ENCODE measurements at places on chromosomes 4 and X. TPM values are rescaled to one million over a fixed set of nuclear protein-coding genes. Genes with fewer than 3 reads are reported as not detected.
A peak's percentile ranks its signal among the peaks of the same experiment; 100 is the strongest.

Gene ATP10D
- 55.6 TPM for total RNA-seq

DNA sequence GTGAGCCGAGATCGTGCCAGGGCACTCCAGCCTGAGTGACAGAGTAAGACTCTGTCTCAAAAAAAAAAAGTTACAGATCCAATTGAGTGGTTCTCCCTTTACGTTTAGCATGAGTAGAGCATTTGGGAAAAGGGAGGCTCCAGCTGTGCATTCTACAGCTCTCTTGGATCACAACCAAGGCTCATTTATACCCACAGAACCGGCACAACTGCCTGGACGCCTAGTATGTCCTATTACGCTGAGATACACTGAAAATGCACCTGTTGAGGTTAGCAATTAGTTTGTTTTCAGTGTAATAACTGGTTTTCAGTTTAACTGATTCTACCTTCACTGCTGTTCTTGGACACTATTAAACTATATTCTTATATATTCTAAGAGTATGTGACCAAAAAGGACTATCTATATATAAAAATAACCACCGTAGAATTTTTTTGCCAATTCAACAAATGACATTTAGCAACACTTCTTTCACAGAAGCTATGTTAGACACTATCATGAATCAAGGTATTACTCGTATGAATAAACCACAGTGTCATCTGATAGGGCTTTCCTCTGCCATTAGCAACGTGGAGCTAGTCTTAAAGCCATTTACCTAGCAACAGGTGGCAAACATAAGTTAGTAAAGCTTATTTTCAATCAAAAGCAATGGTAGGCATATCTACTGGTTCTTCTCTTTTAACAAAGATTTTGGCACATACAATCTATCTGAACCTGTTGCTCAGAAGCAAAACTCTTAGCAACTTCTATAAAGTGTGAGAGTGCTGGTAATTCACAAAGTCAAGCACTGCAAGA lies 3.6 kb downstream of the OTUD4 start:
- H3K4me1 ChIP-seq: peaks cover 37% of the 10 kb centered on the region
- DNase-seq: no peak
- no peak overlapping the region for H3K4me3 ChIP-seq
- no peaks in the 10 kb centered on the region for H3K36me3 ChIP-seq
- H3K27ac ChIP-seq: no peak overlapping the region

Gene CDX4
- total RNA-seq: not detected

DNA sequence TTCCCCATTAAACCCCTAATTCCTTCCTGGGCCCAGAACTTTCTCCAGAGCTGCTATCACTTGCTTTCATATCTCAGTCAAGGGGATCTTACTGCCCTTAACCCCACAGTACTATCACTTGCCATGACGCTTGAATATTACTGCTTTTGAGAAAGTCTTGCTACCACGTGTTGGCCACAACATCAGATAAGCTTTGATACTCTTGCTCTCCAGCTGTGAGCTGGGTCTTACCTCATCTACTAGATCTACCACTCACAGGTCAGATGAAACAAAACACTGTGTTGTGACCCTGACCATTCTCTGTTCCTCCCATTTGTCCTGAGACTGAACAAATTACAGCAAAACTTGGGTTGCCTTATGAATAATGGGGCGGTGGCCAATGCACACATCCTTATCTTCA lies 12.1 kb upstream of the TAPT1 start:
- no peaks in the 10 kb centered on the region for H3K36me3 ChIP-seq
- peaks cover 10% of the 10 kb centered on the region for H3K4me1 ChIP-seq
- no peak overlapping the region for H3K4me3 ChIP-seq
- no peak overlapping the region for H3K27ac ChIP-seq

Gene FRAS1
- 26.8 TPM for total RNA-seq

GRCh38 chr4:37991623-37992410 lies 31.6 kb downstream of the PTTG2 start:
- H3K27me3 ChIP-seq: no peaks in the 10 kb centered on the region
- peaks cover 89% of the 10 kb centered on the region for H3K4me1 ChIP-seq
- H3K27ac ChIP-seq: peak overlapping the region; percentile 98

Gene SMS
- 89.6 TPM for total RNA-seq

Gene TEX11
- total RNA-seq: not detected

- no peaks in the 10 kb centered on the region for H3K36me3 ChIP-seq
- H3K27ac ChIP-seq: no peak overlapping the region
- H3K4me3 ChIP-seq: no peak overlapping the region
- no peaks in the 10 kb centered on the region for H3K27me3 ChIP-seq
Observed at GRCh38 chr4:139559089-139559479, 3.1 kb upstream of the SETD7 start.

- no peak overlapping the region for H3K27ac ChIP-seq
- H3K27me3 ChIP-seq: no peaks in the 10 kb centered on the region
- H3K4me1 ChIP-seq: no peaks in the 10 kb centered on the region
Observed at GRCh38 chr4:110515676-110516075, 39.7 kb downstream of the ENPEP start.

Gene VSIG4
- 35.3 TPM for total RNA-seq

DNA sequence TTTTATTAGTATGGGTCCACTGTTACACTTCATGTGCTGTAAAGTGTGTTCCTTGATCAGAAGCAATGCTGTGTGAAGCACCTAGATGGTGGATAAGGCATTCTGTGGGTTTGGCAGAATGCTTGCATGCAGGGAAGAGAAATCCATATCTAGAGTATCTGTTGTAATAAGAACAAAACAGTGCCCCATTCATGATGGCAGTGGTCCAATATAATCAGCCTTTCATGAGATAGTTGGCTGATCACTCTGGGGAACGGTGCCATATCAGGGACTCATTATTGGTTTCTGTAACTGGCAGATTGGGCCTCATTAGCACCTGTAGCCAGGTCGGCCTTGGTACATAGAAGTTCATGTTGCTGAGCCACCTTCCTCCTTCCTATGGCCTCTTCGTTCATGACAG lies 28.7 kb downstream of the STIM2 start:
- H3K27me3 ChIP-seq: no peaks in the 10 kb centered on the region
- no peak for DNase-seq
- no peaks in the 10 kb centered on the region for H3K36me3 ChIP-seq
- no peak overlapping the region for H3K4me3 ChIP-seq

DNA sequence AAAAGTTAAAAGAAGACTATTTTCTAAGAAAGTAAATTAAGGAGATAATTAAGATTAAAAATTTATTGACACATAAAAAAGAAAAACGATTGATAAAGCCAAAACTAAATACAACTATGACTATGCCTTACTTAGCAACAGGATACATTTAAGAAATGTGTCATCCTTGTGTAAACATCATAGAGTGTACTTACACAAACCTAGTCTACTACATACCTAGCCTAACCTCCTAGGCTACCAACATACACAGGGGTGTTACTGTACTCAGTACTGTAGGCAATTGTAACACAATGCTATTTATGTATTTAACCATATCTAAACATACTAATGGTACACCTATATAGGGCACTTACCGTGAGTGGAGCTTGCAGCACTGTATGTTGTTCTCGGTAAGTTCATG lies 108.3 kb downstream of the ANXA10 start:
- H3K4me1 ChIP-seq: no peaks in the 10 kb centered on the region
- H3K27me3 ChIP-seq: no peaks in the 10 kb centered on the region
- DNase-seq: no peak
- H3K27ac ChIP-seq: no peak overlapping the region

DNA sequence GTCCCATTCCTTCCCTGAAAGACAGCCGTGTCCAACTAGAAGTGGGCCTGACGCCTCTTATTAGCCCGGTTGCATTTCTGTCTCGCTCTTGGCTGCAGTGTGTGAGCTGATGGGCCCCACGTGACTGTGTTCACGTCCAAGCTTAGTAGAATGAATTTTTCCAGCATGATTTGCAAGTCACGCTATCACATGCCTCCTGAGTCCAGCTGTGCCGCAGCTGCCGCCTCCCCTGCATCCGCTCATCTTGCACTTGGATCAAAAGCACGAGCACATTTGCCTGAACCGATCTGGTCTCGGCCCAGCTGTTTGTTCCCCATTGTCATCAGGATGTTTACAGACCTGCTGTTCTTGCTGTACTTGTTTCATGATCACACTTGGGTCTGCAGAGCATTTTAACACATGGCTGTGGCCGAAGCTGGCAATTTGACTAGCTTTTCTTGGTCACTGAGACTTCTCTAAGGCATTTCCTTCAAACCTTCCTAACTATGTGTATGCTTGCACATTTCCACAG lies 126.5 kb downstream of the KIT start:
- H3K4me1 ChIP-seq: peaks cover 25% of the 10 kb centered on the region
- DNase-seq: peak; percentile 46
- peak overlapping the region; percentile 27 for H3K27ac ChIP-seq
- H3K27me3 ChIP-seq: no peaks in the 10 kb centered on the region
- H3K4me3 ChIP-seq: no peak overlapping the region
- no peaks in the 10 kb centered on the region for H3K36me3 ChIP-seq

DNA sequence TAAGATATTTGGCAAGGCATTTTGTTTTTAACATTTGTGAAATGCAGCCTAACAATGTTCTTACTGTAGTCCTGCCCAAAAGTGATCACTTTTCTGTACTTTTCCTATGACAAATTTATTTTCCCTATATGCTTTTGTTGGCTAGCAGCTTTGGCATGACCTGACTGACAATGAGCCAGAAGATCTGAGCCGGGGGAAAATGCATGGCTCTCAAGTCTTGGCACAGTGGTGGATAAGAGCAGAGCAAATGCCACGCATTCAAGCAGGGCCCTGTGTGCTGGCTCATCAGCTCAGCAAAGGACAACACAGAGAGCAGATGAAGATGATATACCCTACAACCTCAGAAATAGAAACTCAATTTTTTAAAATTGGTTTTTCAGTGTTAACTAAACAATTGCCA lies 187.3 kb downstream of the ANAPC10 start:
- no peaks in the 10 kb centered on the region for H3K27me3 ChIP-seq
- no peak overlapping the region for H3K4me3 ChIP-seq
- no peak overlapping the region for H3K27ac ChIP-seq
- H3K4me1 ChIP-seq: no peaks in the 10 kb centered on the region
- no peak for DNase-seq

- H3K27ac ChIP-seq: no peak overlapping the region
- no peaks in the 10 kb centered on the region for H3K4me1 ChIP-seq
- no peak for DNase-seq
- no peak overlapping the region for H3K4me3 ChIP-seq
Observed at GRCh38 chr4:144531841-144532240, 114.1 kb upstream of the HHIP start.

Gene XK
- 3.5 TPM for total RNA-seq

Gene XPNPEP2
- 1.9 TPM for total RNA-seq

Gene PCDH19
- total RNA-seq: 0.88 TPM

Gene PRDM8
- total RNA-seq: 5.4 TPM

DNA sequence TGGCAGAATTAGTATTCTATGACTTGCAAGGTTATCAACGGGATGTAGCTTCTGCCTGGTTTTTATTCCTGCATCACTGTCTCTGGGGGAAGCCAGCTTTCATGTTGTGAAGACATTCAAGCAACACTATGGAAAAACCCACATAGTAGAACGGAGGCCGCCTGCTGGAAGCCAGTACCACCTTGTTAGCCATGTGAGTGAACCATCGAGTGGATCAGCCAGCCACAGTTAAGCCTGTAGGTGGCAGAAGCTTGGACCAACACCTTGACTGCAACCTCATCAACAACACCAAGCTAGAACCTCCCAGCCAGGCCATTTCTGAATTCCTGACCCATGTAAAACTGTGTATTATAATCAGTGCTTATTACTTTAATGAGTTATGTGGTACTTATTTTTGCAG lies 538.2 kb downstream of the KCNIP4 start:
- DNase-seq: no peak
- H3K4me3 ChIP-seq: no peak overlapping the region
- no peaks in the 10 kb centered on the region for H3K4me1 ChIP-seq
- no peaks in the 10 kb centered on the region for H3K27me3 ChIP-seq

- no peak overlapping the region for H3K27ac ChIP-seq
- H3K27me3 ChIP-seq: no peaks in the 10 kb centered on the region
- no peak overlapping the region for H3K4me3 ChIP-seq
- H3K36me3 ChIP-seq: no peaks in the 10 kb centered on the region
- no peak for DNase-seq
- H3K4me1 ChIP-seq: no peaks in the 10 kb centered on the region
Observed at GRCh38 chrX:124358800-124359383, 12.5 kb downstream of the SH2D1A start.

Gene EDA
- 10.6 TPM for total RNA-seq

DNA sequence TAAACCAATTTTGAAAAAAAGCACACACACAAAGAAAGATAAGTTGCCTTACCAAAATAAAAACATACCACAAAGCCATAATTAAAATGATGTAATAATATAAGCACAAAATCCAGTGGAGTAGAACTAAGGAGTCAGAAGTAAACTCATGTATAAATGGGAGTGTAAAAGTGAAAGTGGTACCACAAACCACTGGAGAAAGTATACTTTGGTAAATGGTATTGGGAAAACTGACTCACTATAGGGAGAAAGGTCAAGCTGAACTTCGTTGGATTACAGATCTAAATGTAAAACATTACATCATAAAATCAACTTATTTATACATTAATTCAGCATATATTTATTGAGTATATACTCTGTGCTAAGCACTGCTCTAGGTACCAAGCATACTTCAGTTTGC lies 46.3 kb upstream of the HHIP start:
- no peak overlapping the region for H3K4me3 ChIP-seq
- H3K4me1 ChIP-seq: no peaks in the 10 kb centered on the region
- no peak overlapping the region for H3K27ac ChIP-seq
- H3K36me3 ChIP-seq: no peaks in the 10 kb centered on the region
- no peaks in the 10 kb centered on the region for H3K27me3 ChIP-seq
- no peak for DNase-seq

GRCh38 chr4:128913228-128913627 lies 103.7 kb downstream of the JADE1 start:
- no peak for DNase-seq
- H3K27me3 ChIP-seq: no peaks in the 10 kb centered on the region

DNA sequence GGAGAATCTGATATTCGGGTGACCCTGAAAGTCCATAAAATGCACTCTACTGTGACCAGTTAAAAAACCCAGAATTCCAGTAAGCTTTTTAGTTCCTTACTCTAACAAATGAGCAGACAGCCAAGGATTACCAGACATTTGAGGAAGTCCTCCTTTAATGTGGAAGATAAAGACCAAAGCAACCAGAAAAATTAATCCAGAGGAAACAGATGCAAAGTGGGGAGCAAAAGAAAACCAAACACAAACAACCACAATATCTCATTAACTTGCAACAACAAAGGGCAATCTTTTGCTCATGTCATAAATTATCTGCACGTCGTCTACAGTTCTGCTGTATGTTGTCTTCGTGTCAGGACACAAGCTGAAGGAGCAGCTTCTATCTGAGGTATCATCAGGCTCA lies 164.4 kb downstream of the PJA1 start:
- no peaks in the 10 kb centered on the region for H3K27me3 ChIP-seq
- H3K36me3 ChIP-seq: no peaks in the 10 kb centered on the region
- no peak overlapping the region for H3K27ac ChIP-seq
- no peaks in the 10 kb centered on the region for H3K4me1 ChIP-seq

GRCh38 chrX:45323387-45323786 lies 122.7 kb upstream of the DIPK2B start:
- no peaks in the 10 kb centered on the region for H3K4me1 ChIP-seq
- DNase-seq: no peak
- no peaks in the 10 kb centered on the region for H3K36me3 ChIP-seq
- no peak overlapping the region for H3K4me3 ChIP-seq
- H3K27me3 ChIP-seq: no peaks in the 10 kb centered on the region

Gene HPGDS
- total RNA-seq: not detected
